ENCODE measurements at places on chromosomes 16 and 17.

DNA sequence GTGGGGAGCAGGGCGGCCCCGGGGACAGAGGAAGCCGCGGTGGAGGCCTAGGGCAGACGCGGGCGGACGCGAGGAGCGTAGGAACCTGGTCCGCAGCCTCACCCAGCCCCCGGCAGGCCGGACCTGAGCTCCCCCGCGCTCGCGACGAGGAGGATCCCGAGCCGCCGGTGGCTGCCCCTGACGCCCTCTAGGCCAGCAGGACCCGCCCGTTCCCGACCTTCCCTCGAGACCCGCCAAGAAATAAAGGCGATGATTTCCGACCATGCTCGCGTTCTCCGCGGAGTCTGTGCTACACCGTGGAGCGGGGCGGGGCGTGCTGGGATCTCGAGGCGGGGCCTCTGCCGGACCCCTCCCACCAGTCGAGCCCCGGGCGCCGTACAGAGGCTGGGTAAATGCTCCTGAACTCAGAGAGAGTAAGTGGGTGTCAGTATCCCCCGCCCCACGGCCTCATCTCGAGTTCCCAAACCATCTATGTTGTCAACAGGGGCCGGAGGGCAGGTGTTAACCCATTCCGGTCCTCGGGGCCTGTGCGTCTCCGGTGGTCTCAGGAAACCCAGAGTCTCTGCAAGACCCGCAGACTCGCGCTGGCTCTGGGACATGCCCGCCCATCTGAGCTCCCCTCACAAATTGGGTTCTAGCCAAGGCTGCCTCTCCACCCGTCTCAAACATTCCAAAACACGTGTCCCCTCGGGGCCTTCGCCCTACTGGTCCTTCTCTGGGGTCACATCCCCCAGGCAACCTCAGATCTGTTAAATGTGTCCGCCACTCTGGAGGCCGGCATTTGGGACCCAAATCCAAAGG, 13.7 kb downstream of the SYCE1L start:
- peak; percentile 47 for DNase-seq

DNA sequence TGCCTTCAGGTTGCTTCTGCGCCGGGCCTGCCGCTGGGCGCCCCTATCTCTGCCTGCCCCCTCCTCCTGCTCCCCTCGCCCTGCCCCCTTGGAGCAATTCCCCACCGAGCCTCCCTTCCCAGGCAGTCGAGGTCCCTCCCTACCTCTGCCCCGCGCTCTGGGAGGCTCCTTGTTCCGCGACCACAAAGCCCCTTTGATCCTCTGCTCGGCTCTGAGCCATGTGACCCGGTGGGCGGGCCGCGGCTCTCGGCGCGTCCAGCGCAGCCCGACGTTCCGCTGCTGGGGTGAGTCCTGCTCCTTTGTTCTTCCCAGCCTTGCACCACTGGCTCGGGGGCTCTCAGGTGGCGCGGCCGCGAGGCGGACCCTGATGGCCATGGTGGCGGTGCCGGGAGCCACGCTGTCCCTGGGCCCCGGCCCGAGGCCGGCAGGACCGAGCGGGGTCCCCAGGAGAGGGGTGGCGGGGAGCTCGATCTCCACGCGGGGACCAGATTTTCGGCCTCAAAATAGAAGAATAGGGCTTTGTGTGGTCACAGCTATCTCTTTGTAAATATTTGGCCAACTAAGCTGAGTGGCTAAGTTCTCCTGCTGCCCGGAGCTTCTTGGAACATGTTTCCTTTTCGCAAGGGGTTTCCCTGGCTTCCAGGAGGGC, 310.6 kb downstream of the SEC14L1 start:
- peak; percentile 38 for DNase-seq

DNA sequence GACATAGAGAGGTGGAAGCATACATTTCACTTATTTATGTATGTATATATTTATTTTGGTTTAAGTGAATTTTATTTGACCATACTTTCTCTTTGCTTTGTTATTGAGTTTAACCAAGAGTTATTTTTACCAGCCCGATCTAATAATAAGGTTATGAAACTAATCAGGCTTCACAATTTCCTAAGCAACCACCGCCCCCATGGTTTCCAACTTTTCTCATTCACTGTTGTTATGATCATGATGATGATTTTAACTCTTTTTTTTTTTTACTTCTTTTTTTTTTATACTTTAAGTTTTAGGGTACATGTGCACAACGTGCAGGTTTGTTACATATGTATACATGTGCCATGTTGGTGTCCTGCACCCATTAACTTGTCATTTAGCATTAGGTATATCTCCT, 30.6 kb downstream of the DNAH9 start:
- no peak for DNase-seq

- DNase-seq = no peak
Measured at GRCh38 chr17:4808378-4808767, 1.4 kb downstream of the PLD2 start.

DNA sequence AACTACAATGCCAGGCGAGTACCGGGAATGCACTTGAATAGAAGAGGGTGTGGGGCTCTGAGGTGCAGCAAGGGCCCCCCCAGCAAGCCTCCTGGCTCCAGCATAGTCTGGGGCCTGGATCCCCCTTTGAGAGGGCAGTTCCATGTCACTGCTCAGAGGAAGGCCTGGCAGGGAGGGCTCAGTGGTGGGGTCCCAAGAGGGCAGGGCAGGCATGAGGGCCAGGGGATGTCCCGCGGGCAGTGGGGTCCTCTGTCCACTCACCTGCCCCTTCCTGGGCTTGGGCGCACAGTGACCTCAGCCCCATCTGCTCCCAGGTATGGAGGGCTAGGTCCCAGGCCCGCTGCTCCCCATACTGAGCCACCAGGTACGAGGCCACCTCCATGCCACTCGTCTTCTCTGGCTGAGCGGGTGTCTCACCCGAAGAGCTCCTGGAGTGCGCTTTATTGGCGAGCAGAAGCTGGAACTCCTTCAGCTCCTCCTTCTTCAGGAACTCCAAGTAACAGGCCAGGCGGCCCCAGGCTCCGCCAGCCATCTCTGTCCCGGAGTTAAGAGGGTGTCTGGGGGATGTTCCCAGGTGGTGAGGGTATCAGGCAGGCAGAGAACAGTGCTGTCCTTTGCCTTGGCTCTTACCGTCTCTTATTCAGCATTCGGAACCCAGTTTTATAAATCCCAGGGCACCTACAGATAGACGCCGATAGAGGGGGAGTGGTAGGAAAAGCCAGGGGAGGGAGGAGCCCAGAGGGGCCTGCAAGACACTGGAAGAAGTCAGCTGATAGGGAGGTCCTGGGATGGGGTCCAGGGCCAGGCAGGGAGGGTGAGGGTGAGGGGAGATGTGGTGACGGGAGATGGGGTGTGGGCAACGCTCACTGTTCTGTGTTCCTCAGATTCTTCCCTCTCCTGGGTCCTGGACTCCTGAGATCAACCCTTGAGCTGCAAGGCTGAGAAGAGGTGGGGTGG, 605 bp downstream of the NLRP1 start:
- DNase-seq = no peak
